ENCODE measurements at places on chromosomes 3 and 15.

DNA sequence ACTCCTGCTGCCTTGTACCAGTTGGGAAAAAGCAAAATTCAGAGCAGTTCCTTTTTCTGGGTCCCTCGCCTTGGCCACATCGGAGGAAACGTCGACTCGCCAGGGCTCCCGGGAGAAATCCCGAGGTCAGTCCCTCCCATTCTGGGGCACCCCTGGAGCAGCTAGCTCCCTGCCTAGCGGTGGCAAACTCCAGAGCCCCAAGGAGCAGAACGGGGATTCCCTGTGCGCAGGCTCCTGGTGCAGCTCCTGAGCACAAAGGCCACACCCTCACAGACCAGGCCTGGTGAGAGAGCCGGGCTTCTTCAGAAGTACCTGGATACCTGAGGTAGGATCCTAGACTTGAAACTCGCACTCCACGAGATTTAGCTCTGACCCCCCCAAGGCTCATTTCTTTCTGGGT lies 2.6 kb downstream of the LRRC3B start:
- DNase-seq = no peak

DNA sequence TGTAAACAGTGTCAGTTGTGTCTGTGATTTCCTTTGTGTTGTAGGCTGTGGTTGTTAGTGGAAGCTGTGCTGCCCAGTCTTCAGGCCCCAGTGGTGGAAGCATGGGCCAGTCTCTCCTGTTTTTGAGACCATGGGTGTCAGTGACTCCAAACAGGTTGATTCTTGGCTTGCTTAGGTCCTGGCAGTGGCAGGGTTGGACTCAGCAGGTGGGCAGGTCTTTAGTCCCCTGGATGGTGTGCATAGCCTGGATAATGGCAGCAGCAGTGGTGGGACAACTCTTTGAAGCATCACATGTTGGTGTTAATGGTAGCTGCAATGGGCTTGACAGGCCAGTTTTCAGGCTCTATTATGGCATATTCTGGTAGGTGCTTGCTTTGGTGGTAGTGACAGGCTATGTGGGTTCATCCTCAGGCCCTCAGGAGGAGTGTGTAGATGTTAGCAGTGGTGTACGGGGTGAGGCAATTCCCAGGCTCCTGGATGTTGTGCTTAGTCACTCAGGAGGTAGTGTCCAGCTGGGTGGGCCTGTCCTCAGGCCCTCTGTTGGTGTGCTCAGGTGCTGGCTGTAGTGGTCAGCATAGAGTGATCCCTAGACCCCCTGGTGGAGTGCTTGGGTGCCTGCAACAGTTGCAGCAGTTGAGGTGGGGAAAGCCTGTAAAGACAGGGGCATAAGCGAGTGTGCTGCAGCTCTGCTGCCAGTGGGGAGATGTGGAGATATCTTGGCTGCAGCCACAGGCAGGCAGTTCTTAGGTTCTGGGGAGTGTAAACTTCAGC lies 596.7 kb downstream of the PDCD6IP start:
- no peak for DNase-seq

- no peak for DNase-seq
Measured at GRCh38 chr3:143605233-143605950, 242.9 kb downstream of the SLC9A9 start.

- DNase-seq = no peak
Measured at GRCh38 chr3:141941093-141941492, 64.7 kb downstream of the ATP1B3 start.

GRCh38 chr3:158845765-158846350 lies 44.0 kb downstream of the MFSD1 start:
- DNase-seq = no peak

DNA sequence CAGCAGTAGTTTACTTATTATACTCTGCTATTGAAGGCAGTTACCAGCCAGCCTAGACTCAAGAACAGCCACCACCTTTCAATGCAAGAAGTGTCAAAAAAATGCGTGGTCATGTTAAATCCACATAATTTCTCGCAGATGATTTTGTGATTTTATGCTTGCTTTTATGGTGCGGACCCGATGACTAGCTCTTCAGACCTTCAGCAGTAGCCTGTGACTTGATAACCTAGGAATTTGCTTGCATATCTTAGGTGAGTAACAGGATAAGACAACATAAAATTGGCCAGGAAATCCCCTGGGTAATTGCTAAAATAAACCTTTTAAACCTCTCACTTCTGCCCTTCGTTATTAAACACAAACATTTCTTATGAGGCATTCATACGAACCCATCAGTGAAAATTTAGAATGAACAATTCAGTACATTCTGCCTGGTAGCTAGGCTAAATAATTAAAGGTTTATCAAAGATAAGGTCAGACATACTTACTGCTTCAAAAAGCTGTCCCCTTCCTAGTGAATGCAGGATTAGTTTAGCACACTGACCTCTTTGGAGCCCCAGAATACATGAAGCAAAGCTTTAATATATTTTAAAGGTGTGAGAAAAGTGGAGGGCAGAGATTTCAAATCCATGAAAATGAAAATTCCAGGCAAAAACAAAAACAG lies 798.8 kb downstream of the OTOL1 start:
- DNase-seq = no peak

DNA sequence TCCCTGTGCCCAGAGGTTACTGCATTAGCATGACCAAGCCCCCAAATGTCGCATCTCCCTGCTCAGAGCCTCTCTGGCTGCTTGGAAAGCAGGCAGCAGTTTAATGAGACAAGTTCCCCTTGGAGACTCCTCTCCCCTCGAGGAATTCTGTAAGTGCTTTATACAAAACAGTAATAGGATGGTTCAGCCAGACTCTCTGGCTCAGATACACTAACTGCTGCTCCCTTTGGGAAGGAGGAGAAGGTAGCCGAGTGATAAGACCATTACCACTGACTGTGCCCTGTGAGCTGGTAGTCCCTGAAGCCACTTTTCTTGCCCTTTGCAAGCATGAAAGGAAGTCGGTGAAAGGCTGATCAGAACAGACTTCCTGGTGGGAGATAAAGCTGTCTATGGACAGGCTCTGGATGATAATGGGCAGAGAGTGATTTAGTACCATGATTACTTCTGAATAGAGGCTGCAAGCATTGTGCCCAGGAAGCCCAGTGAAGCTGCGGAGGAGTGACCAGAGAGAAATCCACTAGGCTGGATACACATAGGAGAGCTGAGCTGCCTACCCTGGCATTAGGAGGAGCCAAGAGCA lies 100.8 kb downstream of the SEMA6D start:
- DNase-seq = no peak

DNA sequence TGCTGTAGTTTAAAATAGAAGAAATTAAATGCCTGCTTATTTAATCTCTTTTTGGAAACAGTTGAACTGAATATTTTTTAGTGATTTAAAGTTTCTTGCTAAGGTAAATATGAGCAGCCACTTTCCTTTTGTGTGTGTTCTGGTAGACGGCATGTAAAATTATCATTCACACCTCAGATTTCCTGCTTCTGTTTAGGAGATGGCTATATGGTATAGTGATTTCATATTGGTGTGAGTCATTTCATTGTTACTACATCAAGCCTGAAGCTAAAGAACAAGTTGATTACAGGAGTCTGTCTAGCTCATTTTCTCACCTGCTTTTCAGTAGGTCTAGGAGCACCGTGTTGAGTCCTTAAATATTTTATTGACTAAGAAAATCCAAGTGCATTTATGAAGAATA lies 2.2 kb downstream of the LRCH3 start:
- DNase-seq = no peak

DNA sequence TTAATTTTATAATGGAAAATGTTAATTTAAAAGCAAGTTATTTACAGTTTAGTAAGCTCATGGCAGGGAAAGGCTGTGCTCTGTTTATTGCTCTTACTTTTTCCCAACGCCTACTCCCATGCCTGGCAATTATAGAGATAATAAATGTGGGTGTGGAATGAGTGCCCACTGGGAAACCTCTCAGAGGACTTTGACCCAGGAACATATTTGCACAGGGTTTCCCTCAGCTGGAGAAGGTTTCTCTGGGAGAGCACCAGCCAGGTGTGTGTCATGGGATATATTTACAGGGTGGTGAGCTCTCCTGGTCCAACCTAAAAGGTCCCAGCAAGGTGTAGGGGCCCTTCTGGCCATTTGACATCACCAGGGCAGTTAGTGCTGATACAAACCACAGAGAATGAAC lies 27.9 kb downstream of the ZNF710 start:
- DNase-seq = no peak
